ENCODE measurements at places on chromosomes 6 and 20.

DNA sequence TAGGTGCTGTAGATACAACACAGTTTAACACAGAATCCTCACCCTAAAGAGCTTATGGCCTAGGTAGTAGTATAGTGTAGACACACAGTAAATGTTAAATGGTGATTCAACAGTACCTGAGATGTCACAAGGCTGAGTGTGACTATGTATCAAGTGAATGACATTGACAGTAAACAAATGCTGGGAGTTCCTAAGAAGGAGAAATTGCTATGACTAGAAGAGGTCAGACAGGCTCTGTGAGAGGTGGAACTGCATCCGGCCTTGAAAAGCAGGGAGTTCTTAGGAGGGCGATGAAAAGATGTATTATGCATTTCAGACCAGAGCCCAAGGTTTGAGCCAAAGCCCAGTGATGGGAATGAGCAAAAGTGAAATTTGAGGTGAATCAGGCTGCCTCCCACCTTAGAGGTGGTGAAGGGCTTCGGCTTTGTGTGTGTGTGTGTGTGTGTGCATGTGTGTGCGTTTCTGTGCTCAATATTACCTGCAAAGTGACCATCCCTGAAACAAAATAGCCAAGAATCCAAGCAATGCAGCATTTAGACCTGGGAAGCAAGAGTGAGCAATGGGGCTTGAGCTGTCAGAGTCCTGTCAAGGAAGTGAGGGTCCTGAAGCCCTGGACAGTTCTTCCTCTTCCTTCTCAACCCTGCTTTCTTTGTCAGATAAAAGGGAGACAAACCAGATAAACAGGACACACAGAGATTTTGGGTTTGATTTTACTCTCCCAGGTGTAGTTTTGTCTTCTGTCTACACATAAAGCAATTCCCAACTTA lies 32.3 kb upstream of the CITED2 start:
- no peak for DNase-seq

GRCh38 chr6:34114695-34115402 lies 31.0 kb downstream of the GRM4 start:
- no peak for DNase-seq

GRCh38 chr20:37388831-37389230 lies 42.9 kb downstream of the SRC start:
- DNase-seq, result no peak

- no peak for DNase-seq
Measured at GRCh38 chr6:1700278-1700967, 90.7 kb downstream of the FOXC1 start.

GRCh38 chr6:85920782-85921181 lies 278.1 kb upstream of the SYNCRIP start:
- no peak for DNase-seq

DNA sequence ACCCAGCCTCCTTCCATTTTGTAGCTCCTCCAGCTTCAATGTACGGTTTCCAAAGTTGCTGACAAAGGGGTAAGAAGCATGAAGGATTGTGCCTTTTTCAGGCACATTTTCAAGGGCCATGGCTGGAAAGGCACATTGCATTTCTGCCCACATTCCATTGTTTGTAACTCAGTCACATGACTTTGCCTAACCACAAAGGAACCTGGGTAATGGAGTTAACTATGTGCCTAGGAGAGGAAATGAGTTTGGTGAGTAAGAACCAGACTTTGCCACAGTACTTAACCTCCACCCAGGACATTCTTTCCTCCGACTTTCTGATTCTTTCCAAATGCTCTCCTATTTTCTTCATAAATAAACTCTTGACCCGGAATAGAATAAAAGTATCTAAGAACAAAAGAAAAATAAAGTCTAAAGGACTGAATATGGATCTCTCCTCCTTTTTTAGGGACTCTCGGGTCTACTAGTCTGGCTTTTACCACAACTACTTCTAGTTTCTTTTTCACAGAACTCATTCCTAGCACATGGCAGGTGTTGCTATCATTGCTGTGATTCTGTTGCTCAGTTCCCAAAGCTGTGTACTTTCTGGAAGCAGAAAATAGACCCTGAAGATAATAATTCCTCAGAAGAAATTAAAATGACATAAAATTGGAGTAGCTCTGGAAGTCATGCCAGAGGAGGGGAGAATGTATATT lies 81.5 kb upstream of the ISM1 start:
- DNase-seq, result no peak

DNA sequence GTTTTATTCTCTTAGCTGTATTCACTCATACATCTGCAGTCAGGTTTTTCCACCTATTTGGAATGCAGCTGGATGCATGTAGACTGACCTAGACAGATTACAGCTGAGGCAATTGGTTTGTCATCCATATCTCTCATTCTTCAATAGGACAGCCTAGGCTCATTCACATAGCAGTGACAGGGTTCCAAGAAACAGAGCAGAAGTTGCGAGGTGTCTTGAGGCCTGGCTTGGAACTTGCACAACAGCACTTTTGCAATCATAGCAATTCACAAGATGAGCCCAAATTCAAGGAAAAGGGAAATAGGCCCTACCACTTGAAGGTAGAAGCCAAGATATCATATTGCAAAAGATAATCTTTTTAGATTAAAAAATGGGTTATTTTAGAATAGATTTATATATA lies 508.9 kb upstream of the JAG1 start:
- no peak for DNase-seq

DNA sequence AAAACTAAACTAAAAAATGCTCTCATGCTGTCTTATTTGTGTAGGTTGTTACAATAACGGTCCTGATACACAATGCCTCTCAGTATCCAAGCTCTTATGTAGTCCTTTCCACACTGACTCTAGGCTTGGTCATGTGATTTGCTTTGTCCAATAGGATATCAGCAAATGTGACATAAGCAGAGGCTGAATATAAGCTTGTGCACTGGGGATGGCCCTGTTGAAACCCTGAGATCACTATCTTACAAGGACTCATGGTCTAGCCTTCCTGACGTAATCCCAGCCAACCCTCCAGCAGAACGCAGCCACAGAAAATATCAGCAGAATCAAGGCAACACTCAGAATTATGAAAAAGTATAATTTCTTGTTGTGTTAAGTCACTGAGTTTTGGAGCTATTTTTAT lies 145.1 kb upstream of the CCN2 start:
- no peak for DNase-seq

DNA sequence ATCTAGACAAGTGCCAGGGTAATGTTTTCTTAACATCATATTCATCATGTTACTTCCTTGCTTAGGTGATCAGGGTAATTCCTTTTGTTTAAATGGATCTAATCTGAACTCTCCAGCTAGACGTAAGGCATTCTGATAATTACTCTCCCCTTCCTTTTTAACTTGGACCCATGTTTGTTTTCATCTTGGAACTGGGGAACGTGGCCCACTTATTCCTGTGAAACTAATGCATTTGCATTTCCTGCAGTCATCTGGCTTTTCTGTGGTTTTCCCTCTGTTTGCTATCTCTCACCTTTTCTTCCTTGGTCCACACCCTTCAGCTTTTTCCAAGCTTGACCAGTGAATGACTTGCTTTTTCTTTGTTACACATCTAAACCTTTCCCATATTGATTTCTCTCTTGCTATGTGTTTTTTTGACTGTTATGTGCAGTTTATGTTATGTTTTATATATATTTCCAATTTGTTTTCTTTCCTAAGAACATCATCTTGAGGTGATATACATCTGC lies 33.3 kb downstream of the SLX4IP start:
- DNase-seq, result no peak

DNA sequence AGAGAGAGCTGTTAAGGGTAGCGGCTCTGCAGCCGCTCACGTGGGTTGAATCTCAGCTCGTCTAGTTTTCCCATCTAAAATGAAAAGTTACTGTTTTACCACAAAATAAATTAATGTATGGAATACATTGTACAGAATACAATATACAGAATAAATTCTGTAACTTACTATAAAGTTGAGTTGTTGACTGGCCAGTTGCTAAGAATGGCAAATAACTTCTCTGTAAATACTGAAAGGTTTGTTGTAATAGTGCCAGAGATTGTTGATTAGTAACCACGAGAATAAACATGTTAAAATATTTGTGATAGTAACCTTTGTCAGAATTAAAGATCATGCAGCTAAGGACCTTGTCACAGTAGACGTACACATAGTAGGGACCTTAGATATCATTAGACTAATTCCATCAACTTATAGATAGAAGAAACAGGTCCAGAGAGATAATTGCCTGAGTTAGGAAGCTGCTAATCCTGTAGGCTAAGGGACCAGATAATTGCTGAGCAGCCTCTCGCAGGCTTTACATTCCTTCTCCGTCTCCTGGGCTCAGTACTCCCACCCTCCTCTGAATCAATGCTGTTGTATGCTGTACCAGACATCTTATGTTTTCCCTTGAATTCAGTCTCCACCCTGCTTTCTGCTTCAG lies 544 bp upstream of the NRM start:
- no peak for DNase-seq

DNA sequence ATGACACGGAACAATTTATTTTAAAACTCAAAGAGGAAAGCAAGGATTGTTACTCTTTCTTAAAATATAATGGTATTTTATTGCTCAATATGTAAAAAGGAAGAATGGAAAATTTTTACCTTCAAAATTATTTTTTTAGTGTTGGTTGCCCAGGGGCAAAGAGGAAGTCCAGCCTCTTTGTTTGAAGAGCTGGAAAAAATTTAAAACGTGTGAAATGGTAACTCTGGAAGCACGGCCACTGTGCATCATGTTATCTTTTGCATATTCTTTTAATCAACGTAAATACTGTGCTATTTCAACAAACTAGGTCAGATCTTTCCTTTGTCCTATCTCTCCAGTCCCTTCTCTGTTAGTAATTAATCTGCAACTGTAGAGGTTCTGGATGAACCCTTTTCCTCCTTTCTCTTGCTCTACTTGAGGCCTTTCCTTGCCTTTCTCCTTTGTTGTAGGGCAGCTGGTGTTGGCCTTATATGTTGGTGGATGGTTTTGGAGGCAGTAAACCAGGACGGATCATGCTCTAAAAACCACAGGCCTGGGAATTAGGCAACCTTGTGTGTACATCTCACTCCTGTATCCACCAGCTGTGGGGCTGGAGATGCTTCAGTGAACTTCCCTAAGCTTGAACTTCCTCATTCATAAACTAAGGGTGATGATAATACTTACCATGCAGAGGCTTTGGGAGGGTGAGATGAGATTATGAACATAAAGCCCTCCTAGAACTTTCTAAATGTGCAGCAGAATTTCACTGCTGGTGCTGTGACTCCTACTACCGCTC lies 143.3 kb downstream of the PRL start:
- no peak for DNase-seq

DNA sequence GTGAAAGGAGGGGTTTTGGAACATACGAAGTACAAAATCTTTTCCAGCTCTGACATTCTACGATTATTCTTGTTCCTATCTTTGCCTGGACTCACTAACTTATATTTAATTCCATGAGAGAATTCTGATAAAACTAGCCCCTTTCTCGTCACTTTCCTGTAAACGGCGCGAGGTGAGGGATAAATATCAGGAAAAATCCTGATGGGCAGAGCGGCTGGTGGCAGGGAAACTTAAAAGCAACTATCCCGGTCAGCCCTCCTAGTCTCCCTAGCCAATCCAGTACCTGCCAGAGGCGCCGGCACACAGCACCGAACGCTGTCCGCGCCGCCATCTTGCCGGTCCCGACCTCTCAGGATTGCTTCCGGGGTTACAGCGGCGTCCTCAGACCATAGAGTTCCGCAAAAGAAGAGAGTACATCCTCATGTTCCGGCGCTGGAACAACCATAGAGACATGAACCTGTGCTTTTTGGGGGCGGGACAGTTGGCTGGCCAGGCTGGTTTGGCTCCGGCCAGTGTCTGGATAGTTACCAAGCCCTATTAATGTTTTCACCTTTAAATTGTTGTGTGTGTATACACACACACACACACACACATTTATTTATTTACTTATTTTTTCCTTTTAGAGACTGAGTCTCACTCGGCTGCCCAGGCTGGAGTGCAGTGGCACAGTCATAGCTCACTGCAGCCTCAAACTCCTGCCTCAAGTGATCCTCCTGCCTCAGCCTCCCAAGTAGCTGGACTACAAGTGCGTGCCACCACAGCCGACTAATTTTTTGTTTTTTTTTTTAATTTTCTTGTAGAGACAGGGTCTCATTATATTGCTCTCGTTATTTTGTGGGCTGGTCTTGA lies at the start of gene MRPS10:
Gene MRPS10, minus strand, starts transcription at position 343 of the 849 bp plus-strand sequence. Its CDS starts 12 bp downstream, at position 331.
- peak; percentile 88 for DNase-seq

DNA sequence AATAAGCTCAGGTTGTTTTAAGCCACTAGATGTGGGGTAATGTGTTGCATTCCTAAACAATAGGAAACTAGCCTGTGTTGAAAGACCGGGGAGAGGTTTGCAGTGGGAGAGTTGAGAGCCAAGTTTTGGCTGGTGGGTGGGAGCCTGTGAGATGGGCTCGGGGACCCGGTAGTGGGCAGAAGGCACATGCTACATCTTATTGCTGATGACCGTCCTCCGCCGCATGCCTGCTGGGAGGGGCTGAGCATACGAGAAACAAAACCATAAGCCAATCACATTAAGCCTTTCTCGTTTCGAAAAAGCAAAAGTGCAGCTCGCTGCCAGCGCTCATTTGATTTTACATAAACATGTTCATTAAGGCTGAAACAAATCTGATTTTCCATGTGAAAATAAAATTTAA lies 57.4 kb upstream of the MPC1 start:
- DNase-seq, result no peak

- no peak for DNase-seq
Measured at GRCh38 chr20:49877386-49877921, 37.9 kb downstream of the SPATA2 start.

GRCh38 chr6:133892813-133893691 lies 4.1 kb downstream of the TCF21 start:
- DNase-seq, result no peak

GRCh38 chr6:946546-946945 lies 253.6 kb upstream of the EXOC2 start:
- no peak for DNase-seq

- DNase-seq, result no peak
Measured at GRCh38 chr6:47159763-47160162, 117.6 kb upstream of the ADGRF1 start.

- no peak for DNase-seq
Measured at GRCh38 chr20:10547276-10548114, 112.4 kb downstream of the SLX4IP start.

DNA sequence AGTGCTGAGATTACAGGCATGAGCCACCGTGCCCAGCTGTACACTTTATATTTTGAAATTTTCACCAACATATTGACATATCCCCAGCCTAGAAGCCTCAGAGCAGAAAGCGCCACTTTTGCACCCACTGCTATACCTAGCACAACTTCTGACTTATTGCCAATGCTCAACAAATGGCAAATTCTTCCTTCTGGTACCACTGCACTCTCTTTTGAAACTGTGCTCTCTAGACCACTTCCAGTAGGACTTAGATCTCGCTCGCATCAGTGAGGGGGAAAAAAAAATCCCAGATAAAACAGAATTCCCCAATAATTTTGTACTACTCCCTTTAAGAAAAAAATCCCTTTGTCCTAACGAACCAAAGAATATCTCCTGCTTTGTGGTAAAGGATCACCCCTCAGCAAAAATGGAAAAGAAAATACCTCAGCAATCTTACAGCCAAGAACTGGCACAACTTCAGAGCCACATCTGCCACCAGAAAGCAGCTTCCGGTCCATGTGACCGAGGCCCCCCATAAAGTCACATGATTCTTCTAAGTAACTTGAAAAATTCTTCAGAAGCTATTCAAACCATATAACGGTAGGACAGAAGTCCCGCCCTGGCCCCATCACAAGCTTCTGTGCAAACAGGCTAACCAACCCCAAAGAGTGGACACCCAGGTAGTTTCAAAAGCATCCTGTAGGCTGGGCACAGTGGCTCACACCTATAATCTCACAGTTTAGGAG lies 18.5 kb upstream of the IL17F start:
- no peak for DNase-seq

Data from SHP77 treated with DMSO at 0.1 percent for 48 hours (cell line).